SK-N-SH (cell line): ENCODE measurements at places on chromosomes 11 and 22.

DNA sequence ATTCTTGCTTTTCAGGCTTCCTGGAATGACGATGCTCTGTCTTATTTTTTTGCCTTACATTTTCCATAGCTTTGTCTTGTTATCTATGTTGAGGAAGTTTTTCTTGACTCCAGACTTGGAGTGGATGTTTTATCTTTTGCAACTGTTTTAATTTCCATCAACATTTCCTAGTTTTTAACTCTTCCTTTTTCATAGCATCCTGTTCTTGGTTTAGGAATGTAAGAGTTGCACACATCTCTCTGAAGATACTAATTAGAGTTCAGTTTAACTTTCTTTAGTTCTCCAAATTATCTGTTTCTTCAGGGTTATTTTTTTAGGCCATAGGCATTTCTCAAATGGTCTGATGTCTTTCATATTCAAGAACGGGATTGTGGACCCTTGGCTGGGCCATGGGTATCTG lies 10.4 kb downstream of the CLDN5 start:
- H3K4me3 ChIP-seq, result no peak overlapping the region
- H3K4me1 ChIP-seq, result no peaks in the 10 kb centered on the region
- no peak for DNase-seq
- H3K27me3 ChIP-seq, result no peaks in the 10 kb centered on the region
- peaks cover 7% of the 10 kb centered on the region; the same call in 1 of the 2 replicates for H3K36me3 ChIP-seq

DNA sequence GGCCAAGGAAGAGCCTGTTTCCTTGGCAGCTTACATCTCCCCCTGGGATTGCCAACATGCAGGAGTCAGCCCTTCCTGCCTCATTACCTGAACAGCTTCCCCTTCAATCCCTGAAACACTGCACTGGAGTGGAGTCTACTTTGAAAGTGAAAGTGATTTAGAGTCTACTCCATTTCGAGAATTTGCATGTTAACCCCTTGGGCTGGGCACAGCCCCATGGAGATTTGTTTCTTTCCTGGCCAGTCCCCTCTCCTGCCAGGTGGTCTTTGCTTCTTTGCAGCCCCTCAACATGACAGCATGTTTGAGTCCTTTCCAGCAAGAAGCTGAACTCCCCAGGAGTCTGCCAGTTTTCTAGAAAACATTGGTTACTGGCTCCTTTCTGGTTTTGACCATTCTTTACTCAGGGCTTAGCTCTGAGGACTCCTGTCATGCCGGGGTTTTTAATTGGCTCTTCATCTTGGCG lies 59.9 kb downstream of the TRAF6 start:
- 0 out of 2 replicates have a peak overlapping the region, but pooled peaks have one; percentile 3 for H3K4me3 ChIP-seq
- DNase-seq, result no peak
- H3K27me3 ChIP-seq, result no peaks in the 10 kb centered on the region
- no peaks in the 10 kb centered on the region for H3K36me3 ChIP-seq
- H3K4me1 ChIP-seq, result peaks cover 22% of the 10 kb centered on the region

DNA sequence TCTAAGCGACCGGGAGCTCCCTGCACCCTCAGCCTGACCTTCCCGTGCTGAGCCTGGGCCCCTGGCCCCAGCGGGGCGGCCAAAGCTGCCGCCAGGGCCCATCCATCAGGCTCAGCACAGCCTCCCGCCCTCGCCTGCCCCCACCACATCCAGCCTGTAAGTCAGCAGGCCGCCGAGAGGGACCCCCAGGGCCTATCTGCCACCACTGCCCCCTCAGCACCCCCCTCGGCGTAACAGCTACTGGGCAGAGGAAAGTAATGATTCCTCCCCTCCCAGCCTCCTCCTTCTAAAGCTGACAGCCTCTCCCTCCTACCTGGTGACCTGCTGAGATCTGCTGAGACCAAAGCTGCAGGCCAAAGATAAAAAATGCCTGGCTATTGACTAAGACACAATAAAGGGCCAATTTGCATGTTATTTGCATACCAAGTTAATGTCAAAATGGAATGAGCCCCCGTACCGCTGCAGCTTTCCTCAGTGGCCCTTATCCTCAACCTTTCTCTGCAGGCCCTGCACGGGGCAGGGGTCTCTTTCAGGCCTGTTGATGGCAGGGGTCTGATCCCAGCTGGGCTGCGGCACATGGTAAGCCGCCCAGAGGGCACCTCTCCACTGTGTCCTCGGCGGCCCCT lies 51.6 kb downstream of the RPUSD4 start:
- H3K27ac ChIP-seq, result no peak overlapping the region
- no peaks in the 10 kb centered on the region for H3K27me3 ChIP-seq
- DNase-seq, result no peak

DNA sequence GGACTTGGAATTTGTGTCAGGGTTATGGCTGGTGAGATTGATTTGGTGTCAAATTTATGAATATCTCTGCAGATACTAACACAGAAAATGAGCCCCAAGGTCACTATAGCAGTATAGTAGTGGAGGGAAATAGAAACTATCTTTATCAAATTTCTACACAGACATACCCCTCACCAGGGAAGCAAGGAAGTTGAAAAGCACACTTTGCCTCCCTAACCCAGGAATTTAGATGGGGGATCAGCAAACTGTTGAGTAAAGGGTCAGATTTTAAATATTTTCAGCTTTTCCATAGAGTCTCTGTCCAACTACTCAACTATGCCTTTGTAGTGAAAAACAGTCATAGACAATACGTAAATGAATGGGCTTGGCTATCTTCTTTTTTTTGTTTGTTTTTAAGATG lies 12.8 kb downstream of the CRKL start:
- no peak for DNase-seq
- no peaks in the 10 kb centered on the region for H3K4me1 ChIP-seq
- no peak overlapping the region for H3K4me3 ChIP-seq
- H3K27ac ChIP-seq, result no peak overlapping the region
- H3K36me3 ChIP-seq, result peaks cover 6% of the 10 kb centered on the region

- no peaks in the 10 kb centered on the region for H3K4me1 ChIP-seq
- H3K36me3 ChIP-seq, result no peaks in the 10 kb centered on the region
- H3K27ac ChIP-seq, result no peak overlapping the region
- H3K4me3 ChIP-seq, result no peak overlapping the region
- no peaks in the 10 kb centered on the region for H3K27me3 ChIP-seq
- no peak for DNase-seq
These were observed 62.0 kb upstream of the NECTIN1 start for GRCh38 chr11:119791047-119791446.

GRCh38 chr22:27800250-27801201 lies 1.0 kb downstream of the MN1 start:
- H3K4me1 ChIP-seq, result no peaks in the 10 kb centered on the region
- DNase-seq, result peak; percentile 70
- 0 out of 2 replicates have a peak, but pooled peaks cover 7% of the 10 kb centered on the region for H3K27me3 ChIP-seq
- H3K27ac ChIP-seq, result no peak overlapping the region; the same call in 1 of the 2 replicates
- H3K4me3 ChIP-seq, result peak overlapping the region; percentile 71

DNA sequence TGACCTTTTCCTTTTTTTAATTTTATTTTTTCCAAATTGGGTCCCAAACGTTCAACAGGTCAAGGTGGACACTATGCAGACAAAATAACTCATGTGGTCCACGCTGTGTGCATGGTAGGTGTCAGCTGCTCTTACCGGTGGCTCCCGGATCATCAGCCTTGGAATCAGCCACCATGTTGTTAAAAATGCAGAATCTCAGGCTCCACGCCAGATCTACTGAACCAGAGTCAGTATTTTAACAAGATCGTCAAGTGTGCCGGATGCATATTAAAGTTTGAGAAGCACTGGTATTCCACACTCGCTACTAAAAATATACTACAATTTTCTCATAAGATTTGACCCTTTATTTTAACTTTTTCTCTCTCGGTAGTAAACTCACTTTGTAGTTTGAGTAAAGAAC lies 553 bp upstream of the LDLRAD3 start:
- H3K4me1 ChIP-seq, result peaks cover 12% of the 10 kb centered on the region; the same call in 1 of the 2 replicates
- no peaks in the 10 kb centered on the region for H3K36me3 ChIP-seq
- peak overlapping the region; percentile 88 for H3K27ac ChIP-seq
- no peaks in the 10 kb centered on the region for H3K27me3 ChIP-seq
- H3K4me3 ChIP-seq, result peak overlapping the region; percentile 67

- peaks cover 22% of the 10 kb centered on the region; the same call in 1 of the 2 replicates for H3K4me1 ChIP-seq
- H3K4me3 ChIP-seq, result no peak overlapping the region
- no peak for DNase-seq
- H3K27ac ChIP-seq, result no peak overlapping the region
These were observed 3.7 kb upstream of the COMT start for GRCh38 chr22:19937616-19938473.

- DNase-seq, result peak; percentile 46
- peaks cover 5% of the 10 kb centered on the region; the same call in 1 of the 2 replicates for H3K4me1 ChIP-seq
- no peak overlapping the region for H3K27ac ChIP-seq
- H3K36me3 ChIP-seq, result peaks cover 3% of the 10 kb centered on the region
- no peaks in the 10 kb centered on the region for H3K27me3 ChIP-seq
These were observed 2.2 kb downstream of the PAK1 start for GRCh38 chr11:77471558-77472193.

GRCh38 chr22:19635644-19636043 lies 78.7 kb upstream of the SEPTIN5 start:
- no peak overlapping the region for H3K27ac ChIP-seq
- H3K36me3 ChIP-seq, result no peaks in the 10 kb centered on the region
- no peaks in the 10 kb centered on the region for H3K4me1 ChIP-seq
- H3K4me3 ChIP-seq, result no peak overlapping the region

DNA sequence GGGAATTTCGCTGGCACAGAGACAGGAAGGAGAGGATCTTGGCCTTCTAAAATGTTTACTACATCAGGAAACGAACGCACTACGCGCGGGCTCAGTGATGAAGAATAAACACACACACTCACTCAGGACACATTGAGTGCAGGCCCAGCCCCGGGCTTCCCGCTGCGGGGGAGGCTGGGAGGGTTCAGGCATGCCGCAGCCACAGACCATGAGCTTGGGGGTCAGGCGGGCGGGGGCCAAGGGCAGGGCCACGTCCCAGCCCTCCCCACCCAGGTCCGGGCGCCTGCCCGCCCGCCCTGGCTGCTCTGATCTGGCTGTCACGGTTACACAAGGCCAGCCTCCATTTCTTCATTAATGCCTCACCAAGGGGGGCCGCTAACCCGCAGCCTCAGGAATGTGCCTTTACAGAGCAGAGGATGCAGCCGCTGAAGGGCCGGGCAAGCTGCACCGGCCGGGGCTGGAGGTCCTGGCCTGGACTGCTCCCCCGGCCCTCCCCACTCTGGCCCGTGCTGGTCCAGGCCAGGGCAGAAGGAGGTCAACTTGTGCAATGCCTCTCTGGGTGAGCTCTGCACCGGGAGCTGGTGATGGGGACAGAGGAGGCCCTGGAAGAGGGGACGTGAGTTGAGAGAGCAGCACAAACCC lies 41.7 kb downstream of the IGF2 start:
- H3K27ac ChIP-seq, result no peak overlapping the region
- peaks cover 31% of the 10 kb centered on the region; the same call in 1 of the 2 replicates for H3K4me1 ChIP-seq
- no peaks in the 10 kb centered on the region for H3K27me3 ChIP-seq

DNA sequence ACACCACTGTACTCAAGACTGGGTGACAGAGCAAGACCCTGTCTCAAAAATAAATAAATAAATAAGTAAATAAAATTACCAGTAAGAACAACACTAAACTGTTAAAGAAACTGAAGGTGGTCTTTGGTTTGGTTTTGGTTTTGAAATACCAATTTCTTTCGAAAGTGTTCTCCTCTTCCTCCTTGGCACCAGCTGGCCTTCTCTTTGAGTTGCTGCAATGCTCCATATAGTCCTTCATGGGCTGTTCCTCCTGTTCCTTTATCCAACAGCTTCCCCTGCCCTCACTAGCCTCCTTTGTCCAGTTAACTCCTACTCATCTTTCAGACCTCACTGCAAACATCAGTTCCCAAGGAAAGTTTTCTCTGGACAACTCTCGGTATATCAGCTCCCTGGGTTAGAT lies 5.0 kb upstream of the UVRAG start:
- DNase-seq, result no peak
- no peak overlapping the region for H3K4me3 ChIP-seq
- H3K27ac ChIP-seq, result no peak overlapping the region
- no peaks in the 10 kb centered on the region for H3K27me3 ChIP-seq
- H3K4me1 ChIP-seq, result peaks cover 4% of the 10 kb centered on the region; the same call in 1 of the 2 replicates

DNA sequence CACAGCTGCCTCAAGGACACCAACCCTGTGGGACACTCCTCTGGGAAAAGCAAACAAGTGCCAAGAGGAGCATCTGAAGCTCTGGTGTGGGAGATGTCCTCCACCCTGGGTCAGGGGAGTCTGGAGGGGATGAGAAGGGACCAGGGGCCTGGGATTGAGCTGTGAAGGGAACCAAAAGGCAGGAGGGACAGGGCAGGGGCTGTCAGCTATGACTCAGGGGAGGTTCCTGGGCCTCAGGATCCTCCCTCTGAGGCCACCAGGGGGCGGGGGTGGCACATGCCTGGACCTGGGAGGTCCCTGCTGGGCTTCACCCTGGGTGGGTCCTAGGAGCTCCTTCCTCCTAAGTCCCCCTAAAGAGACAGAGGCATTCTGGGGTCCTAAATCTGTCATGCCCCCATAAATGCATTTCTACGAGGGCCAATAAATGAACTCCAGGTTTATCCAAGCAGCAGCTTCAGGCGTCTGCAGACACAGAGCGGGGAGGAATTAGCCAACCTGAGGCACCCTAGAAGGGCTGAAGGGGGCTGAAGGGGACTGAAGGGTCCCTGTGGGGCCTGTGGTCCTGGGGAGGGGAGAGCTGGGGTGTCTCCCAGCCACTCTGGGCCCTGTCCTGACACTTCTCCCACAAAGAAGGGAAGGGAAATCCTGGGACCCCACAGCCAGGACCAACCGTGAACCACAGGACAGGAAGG lies 31.9 kb upstream of the IGLL5 start:
- H3K4me1 ChIP-seq, result no peaks in the 10 kb centered on the region
- peaks cover 6% of the 10 kb centered on the region; the same call in 1 of the 2 replicates for H3K27me3 ChIP-seq
- peak; percentile 68 for DNase-seq
- H3K36me3 ChIP-seq, result no peaks in the 10 kb centered on the region
- no peak overlapping the region for H3K4me3 ChIP-seq
- no peak overlapping the region for H3K27ac ChIP-seq

DNA sequence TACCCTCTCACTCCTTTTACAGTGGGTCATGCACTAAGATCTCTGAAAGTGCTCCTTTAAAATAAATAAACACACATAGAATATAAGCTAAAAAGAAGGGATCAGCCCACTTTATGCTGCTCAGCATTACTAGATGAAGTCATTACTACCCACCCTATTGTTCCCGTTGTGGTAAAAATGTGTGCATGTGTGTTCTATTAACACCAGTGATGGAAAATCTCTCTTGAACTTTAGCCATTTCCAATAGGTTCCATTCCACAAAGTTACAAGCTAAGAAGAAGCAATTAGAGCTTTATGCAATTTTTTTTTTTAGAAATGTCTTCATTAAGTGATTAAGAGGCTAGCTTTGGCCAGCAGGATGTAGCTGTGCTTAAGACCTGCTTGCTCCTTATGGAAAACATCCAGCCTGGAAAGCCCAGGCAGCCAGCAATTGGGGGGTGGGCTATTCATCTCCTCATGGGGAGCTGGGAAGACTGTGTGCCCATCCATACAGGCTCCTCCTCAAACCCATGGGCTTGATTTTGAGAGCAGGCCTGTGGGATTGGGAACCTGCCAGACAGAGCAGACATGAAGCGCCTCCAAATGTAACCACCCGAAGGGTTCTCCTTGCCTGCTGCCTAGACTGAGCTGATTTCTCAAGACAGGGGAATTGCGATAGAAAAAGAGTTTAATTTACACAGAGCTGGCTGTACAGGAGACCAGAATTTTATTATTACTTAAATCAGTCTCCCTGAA lies 92.9 kb upstream of the PARVA start:
- H3K36me3 ChIP-seq, result no peaks in the 10 kb centered on the region
- no peaks in the 10 kb centered on the region for H3K27me3 ChIP-seq
- H3K4me1 ChIP-seq, result peaks cover 27% of the 10 kb centered on the region
- H3K27ac ChIP-seq, result peak overlapping the region; percentile 47; the same call in 1 of the 2 replicates
- H3K4me3 ChIP-seq, result no peak overlapping the region
- peak; percentile 1 for DNase-seq
